ENCODE measurements at places on chromosomes 1 and 21.

DNA sequence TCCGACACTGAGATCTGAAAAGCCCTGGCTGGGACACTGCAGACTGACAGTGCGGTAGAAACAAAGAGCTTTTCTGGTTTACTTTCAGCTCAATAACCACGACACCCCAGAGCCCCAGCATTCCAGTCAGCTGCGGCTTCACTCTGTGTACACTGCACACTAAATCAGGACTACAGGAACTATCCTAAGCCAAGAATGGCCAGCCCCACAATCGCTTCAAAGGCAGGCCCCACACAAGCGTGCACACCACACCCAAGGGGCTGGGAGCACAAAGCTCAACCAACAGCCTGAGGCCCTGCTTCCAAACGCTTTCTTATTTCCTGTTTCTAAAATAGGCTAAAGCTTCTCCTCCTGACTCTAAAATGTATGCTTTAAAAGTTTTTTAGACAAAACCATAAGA lies 28.4 kb downstream of the URB1 start:
- no peak for DNase-seq

DNA sequence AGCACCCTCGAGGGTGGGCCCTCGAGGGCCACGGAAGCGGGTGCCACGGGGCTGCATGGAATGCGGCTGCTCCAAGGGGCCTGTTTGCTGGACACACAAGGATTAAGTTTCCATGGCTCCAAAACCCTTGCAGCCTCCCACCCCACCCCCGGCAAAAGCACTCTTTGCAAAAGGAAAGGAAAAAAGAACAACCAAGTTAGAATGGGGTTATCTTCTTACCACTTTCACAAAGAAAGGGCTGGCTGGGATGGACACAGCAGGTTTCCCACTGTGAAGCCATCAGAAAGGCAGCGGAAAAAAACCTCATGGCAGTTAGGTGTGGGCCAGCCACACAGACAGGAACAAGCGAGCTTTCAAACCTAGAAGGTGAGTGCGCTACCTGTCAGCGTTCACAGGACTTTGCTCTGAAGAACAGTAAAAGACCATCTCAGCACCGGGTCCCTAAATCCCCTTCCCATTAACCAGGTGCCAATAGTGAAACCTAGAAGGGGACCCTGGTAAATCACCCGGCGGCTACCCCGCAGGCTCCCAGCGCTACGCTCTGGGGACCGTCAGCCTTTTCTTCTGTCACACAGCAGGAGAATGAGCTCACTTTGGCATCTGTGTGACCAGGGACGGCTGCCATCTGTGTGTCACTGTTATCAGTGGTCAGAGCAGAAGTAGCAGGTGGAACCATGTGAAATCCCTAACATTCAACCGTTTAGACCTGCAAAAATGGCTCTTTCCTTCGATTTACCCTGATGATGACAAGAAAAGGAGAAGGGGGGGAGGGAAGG lies 93.0 kb downstream of the SIM2 start:
- DNase-seq = no peak

- no peak for DNase-seq
These were observed 8.2 kb downstream of the LMNA start for GRCh38 chr1:156122519-156123355.

- DNase-seq = no peak
These were observed 39.0 kb upstream of the LMX1A start for GRCh38 chr1:165395478-165395877.

- no peak for DNase-seq
These were observed 188.6 kb upstream of the SNX7 start for GRCh38 chr1:98472878-98473277.

- DNase-seq = no peak
These were observed 18.1 kb downstream of the CFAP45 start for GRCh38 chr1:159881622-159882526.

DNA sequence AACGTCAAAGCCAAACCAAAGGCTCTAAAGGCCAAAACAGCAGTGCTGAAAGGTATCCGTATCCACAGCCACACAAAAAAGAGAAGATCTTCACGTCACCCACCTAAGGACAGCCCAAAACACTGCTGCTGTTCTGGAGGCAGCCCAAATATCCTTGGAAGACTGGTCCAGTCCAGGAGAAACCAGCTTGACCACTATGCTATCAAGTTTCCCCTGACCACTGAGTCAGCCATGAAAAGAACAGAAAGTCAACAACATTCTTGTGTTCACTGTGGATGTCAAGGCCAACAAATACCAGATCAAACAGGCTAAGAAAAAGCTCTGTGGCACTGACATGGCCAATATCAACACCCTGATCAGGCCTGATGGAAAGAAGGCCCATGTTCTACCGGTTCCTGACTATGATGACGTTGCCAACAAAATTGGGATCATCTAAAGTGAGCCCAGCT lies 32.1 kb downstream of the ARID4B start:
- DNase-seq = no peak

GRCh38 chr1:167227934-167228378 lies 7.3 kb downstream of the POU2F1 start:
- no peak for DNase-seq

- DNase-seq = no peak
These were observed 93.1 kb downstream of the DMRTB1 start for GRCh38 chr1:53552146-53552861.

GRCh38 chr1:169858467-169858866 lies 35.2 kb downstream of the SCYL3 start:
- no peak for DNase-seq
